ENCODE measurements at places on chromosomes 2 and 18. TPM values are rescaled to one million over a fixed set of nuclear protein-coding genes. Genes with fewer than 3 reads are reported as not detected.

SCN1A gene
- 0.25 TPM for total RNA-seq

CCDC141 gene
- 2.6 TPM for total RNA-seq

ARHGAP28 gene
- 5.1 TPM for total RNA-seq

TMEM178A gene
- 1.5 TPM for total RNA-seq

GKN1 gene
- total RNA-seq: not detected

AGXT gene
- not detected for total RNA-seq

RAD51AP2 gene
- total RNA-seq: not detected

CAVIN2 gene
- 17.4 TPM for total RNA-seq

BUB1 gene
- total RNA-seq: 28.0 TPM

PLEKHH2 gene
- 1.9 TPM for total RNA-seq

DSG2 gene
- total RNA-seq: 0.31 TPM

SEPTIN2 gene
- total RNA-seq: 552 TPM

LOXL3 gene
- 155 TPM for total RNA-seq

TMEM182 gene
- total RNA-seq: 0.68 TPM

HTR2B gene
- 269 TPM for total RNA-seq

NRP2 gene
- 9.0 TPM for total RNA-seq

KCNE4 gene
- total RNA-seq: 10.8 TPM

TEX44 gene
- not detected for total RNA-seq

GAREM1 gene
- 1.8 TPM for total RNA-seq

MLPH gene
- total RNA-seq: 2.4 TPM

PSMA8 gene
- not detected for total RNA-seq

NEUROD1 gene
- not detected for total RNA-seq

ACVR1C gene
- total RNA-seq: 0.19 TPM

Measured in aortic smooth muscle cell (primary cell).